ENCODE measurements at places on chromosomes 6 and 20.
A peak's percentile ranks its signal among the peaks of the same experiment; 100 is the strongest.

DNA sequence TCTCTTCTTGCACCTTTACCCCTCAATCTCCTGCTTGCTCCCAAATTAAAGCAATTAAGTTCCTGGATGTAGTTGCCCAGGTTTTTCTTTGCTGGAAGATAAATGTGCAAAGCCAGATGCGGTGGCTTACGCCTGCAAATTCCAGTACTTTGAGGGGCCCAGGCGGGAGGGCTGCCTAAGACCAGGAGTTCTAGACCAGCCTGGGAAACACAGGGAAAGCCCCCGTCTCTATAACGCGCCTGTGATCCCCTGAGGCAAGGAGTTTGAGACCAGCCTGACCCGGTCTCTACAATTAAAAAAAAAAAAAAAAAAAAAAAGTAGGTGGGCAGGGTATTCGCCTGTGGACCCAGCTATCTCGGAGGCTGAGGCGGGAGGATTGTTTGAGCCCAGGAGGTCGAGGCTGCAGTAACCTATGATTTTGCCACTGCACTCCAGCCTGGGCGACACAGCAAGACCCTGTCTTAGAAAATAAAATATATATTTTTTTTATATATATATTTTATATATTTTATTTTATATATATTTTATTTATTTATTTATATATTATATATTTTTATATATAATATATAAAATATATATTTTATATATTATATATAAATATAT is 461 bp upstream of the DCDC2 start:
- DNase-seq, result no peak

DNA sequence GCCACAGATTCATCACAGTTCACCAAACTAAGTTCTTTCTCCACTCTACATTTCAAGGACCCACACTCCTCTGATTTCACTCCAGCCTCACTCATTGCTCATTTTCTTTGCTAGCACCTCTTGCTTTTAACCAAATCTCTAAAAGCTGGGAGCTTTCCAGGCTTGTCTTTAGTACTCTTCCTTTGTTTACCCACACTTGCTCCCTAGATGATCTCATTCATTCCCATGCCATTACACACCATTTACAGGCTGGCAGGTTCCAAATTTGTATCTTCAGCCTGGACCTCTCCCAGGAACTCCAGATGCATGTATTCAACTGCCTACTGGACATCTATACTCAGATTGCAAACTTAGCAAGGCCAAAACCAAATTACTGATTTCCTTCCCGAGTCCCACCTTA is 5.3 kb upstream of the GUCA1B start:
- peak; percentile 96 for DNase-seq

- no peak for DNase-seq
Observed at GRCh38 chr6:95017922-95018321, 559.4 kb upstream of the MANEA start.

DNA sequence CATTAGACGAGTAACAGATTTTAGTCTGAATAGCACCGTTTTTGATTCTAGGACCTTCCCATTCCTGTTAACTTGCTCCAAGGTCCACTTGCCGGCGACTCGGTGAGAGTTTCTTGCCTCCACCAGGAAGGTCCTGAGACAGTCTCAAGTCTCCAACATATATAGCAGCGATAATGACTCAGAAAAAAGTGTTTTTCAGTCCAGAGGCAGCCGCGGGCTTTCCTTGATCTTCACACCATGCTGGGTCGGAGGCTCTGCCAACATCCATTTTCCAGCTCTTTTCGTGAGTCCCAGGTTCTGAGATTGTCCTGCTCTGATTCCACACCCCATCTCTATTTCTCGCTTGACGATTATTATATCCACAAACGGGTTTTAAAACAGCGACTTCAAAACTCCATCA is 170.5 kb downstream of the GPX5 start:
- no peak for DNase-seq

DNA sequence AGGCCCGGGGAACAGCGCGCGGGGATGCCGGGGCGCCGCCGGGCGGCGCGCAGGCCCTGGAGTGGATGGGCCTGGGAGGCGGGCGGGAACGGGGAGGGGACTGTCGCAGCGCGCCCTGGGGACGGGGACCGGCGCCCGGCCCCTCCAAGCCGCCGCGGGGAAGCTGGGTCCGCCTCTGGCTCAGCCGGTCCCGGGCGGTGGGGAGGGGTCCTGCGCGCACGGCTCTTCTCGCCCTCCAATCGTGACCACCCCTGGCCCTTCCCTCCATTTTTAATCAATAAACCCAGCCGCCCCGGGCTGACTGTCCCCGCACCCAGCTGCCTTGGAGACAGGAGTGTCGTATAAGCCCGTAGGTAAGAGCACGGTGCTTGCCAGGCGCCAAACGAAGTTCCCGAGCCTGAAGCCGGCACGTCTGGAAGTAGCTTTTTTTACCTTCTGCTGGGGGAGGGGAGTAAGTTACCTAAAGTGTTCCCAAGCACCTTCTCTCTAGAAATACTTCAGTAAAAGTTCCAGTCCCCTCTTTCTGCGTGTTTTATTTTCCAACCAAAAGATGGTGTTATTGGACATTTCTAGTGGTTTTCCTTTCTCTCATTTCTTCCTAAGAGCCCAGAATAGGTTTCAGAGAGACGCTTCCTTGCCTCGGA is 780 bp upstream of the TAF4 start:
- peak; percentile 41 for DNase-seq
